ENCODE measurements at places on chromosomes 2 and 18.

DNA sequence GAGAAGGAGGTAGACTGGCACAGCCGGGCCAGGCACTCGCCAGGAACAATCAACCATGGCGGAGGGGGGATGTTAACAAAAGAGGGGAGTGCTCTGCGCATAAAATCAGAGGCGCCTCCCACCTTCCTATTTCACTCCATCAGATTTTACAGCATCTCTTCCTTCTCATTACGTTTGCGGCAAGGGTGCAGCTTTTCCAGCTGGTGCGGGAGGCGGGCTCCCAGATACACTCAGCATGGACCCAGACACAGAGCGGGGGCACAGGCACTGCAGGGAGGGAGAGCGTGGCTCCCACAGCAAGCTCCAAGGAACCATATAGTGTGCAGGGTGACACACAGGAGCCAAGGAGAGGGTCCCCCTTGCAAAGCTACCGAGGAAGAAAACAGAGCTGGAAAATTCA lies 176.3 kb downstream of the EIPR1 start:
- DNase-seq = no peak

GRCh38 chr2:25164561-25164960 lies 3.8 kb downstream of the POMC start:
- no peak for DNase-seq

GRCh38 chr2:170504810-170505145 lies 210.4 kb upstream of the SP5 start:
- no peak for DNase-seq

GRCh38 chr2:47076126-47076506 lies 79.0 kb downstream of the STPG4 start:
- no peak for DNase-seq

GRCh38 chr2:62381656-62382055 lies 124.3 kb downstream of the TMEM17 start:
- no peak for DNase-seq
